ENCODE measurements at places on chromosomes 5 and 9.
A peak's percentile ranks its signal among the peaks of the same experiment; 100 is the strongest.

DNA sequence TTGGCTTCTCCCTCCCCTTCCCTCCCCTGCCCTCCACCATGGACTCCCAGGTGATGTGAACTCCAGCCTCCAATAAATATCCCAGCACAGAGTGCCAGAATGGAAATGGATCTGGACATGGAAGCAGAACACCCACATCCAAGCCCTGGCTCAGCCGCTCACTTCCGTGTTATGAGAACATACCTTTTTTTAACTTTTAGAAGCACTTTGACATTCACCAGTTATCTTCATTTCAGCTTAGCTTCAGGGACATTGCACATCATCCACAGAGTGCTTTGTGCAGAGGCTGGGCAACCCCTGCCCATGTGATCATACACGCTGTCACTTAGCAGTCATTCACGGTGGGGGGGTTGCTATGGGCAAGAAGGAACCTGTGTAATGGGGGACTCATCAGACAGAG lies 9.1 kb downstream of the AFAP1L1 start:
- no peak for DNase-seq

DNA sequence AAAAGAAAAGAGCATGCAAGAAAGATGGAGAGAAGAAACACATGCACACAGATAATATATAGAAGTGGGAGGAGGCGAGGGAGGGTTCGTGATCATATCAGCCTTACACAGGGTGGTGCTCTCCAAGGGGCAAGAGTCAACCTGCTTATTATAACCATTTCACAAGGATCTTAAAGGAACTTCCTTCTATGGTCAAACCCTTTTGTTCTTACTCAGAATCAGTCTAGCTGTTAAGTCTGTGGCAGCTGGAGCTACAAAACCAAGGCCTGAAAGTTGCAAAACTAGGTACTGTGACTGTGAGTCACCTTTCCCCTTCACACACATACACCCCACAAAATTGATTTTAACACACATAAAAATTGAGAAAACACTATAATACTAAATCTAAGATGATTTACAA lies 18.5 kb upstream of the ERMP1 start:
- no peak for DNase-seq

DNA sequence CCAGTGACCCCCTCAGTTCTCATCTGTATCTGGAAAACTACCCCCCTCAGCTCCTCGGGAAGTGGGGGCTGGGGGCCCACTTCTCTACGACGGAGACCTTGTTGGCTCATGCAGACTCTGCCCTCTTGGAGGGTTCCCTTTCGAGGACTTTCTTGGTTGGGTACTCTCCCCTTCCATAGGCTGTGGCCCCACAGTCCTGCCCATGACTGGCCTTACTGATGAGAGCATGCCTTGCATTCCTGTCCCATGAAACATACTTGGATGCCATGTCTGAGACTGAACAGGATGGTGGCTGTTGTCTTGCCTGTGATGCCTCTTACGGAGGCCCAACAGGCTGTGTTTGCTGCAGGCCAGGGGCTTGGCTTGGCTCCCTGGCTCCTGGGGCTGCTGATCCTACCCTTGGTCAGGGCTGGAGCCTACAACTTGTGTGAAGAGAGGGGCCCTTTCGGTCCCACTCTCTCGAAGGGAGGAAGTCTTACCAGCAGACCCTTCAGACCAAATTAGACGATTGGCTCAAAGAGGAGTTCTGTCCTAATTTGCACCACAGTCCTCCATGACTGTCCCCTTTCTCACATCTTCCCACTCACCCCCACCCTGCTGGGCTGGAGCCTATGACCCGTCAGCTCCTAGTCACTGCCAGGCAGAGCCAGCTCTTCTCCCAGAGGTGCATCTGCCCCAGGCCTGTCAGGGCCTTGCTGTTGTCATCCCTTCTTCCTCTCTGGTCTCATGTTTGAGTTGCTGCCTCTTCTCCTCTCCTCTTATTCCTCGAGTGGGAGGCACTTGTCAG lies 109.9 kb downstream of the CACNA1B start:
- DNase-seq, result no peak

GRCh38 chr5:20351849-20352248 lies 363.8 kb upstream of the CDH18 start:
- DNase-seq, result no peak

- no peak for DNase-seq
Measured at GRCh38 chr9:15295761-15296405, 11.1 kb downstream of the TTC39B start.

- no peak for DNase-seq
Measured at GRCh38 chr5:101306391-101307137, 403.5 kb upstream of the ST8SIA4 start.

DNA sequence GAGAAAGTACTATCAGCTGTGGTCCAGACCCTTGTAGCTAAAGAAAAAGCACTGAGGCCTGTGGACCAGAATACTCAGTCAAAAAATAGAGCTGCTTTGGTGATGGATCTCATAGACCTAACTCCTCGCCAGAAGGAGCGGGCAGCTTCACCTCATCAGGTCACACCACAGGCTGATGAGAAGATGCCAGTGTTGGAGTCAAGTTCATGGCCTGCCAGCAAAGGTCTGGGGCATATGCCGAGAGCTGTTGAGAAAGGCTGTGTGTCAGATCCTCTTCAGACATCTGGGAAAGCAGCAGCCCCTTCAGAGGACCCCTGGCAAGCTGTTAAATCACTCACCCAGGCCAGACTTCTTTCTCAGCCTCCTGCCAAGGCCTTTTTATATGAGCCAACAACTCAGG lies 8.9 kb downstream of the RAB24 start:
- DNase-seq, result no peak

DNA sequence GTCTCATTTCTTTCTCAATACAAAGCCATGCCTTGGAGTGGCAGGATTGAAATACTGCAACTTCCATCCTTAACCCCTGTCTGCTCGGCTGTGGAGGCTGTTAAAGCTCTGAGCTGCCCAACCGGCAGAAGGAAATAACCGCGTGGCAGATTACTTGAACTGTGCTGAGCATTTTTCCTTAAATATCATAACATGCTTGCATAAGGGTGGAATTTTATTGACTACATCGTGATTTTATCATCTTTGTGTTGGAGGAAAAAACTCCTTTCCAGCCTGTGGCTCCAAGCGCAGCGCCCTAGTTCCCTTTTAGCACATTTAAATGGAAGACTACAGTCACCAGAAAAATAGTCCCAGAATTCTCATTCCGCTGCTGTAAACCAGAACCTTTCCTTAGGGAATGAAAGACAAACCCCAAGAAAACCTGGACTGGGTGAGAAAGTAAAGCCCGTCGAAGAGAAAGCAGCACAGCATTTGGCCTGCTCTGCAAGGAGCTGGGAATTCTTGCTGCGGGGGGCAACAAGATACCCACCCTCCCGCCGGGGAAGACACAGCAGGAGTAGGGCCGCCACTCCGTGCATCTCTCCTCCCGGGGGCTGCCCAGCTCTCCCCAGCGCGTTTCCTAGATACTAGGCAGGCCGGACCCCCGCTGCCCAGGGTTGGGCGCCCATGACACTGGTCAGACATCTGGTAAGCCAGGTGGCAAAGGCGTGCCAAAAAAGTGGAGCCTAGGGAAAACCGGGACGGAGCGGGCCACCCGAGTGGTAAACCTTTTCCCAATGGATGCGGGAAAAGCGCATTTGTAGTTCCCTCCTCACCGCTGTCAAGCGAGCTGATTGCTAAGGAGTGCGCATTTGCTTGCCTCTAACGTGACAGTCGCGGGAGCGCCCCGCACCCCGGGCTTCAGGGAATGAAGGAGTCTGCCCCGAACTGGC lies 1.3 kb downstream of the SHC3 start:
- no peak for DNase-seq

- DNase-seq, result no peak
Measured at GRCh38 chr5:173042763-173043107, 13.4 kb upstream of the CREBRF start.

DNA sequence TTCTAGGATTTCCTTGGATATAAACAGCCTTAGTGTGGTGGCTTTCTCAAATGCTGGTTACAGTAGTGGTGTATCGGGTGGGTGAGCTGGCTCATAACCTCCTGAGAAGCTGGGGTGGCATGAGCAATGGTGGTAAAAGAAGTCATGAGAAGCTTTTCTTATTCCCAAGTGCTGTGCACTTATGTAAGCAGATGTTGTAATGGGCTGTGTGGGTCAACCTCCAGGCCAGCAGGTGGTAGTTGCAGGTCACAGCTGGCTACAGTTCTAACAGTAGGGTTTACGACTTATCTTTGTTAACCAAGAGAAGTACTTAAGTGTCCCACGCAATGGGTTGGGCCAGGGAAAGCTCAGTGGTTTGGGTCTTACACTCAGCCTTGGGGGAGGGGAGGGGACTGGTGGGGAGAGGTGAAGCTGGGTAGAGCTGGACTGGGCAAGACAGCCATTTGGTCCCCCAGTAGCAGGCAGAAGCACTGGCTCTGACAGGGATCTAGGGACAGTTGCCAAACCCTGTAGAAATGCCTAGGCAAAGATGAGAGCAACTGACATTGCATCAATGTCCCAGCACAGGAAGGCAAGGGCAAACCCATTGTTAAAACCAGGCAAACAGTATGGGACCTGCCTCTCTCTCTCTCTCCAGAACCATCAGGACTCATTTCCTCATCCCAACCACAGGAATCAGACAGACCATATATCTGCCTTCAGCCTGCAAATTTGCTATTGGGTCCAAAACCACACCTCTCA lies 76.8 kb downstream of the RNF130 start:
- no peak for DNase-seq

DNA sequence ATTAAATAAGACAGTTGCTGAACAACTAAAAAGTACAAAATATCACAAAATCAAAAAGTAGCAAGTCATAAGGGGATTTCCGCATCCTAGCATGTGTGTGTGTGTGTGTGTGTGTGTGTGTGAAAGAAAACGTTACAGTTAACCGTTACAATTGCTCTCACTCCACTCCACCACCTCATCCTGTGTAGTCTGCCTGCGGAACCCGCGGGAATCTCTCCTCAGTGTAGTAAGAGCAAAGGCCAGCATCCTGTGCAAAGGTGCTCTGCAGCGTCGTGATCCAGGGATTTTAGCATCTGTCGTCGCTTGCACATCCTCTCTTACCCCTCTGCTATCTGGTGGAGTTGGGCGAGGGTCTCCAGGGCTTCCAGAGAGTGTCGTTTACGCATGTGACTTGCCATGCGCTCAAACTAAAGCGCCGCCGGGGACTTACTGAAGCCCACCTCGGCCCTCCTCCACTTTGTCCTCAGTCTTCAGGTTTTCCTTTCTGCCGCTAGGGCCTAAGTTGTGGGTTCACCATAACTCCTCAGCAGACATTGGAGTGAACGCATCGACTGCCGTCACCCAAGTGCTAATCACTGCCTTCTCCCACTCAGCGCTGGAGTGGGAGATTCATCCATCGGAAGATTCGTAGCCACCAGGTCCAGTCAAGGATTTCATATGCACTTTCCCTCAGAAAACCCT lies 3.9 kb downstream of the CDKN2B start:
- no peak for DNase-seq

- DNase-seq, result no peak
Measured at GRCh38 chr5:168413062-168413461, 73.2 kb upstream of the RARS1 start.

- DNase-seq, result no peak
Measured at GRCh38 chr9:134419684-134420076, 93.4 kb downstream of the RXRA start.

GRCh38 chr5:3600106-3601060 lies 4.8 kb downstream of the IRX1 start:
- no peak for DNase-seq

- no peak for DNase-seq
Measured at GRCh38 chr5:155025895-155026294, 12.3 kb downstream of the KIF4B start.

DNA sequence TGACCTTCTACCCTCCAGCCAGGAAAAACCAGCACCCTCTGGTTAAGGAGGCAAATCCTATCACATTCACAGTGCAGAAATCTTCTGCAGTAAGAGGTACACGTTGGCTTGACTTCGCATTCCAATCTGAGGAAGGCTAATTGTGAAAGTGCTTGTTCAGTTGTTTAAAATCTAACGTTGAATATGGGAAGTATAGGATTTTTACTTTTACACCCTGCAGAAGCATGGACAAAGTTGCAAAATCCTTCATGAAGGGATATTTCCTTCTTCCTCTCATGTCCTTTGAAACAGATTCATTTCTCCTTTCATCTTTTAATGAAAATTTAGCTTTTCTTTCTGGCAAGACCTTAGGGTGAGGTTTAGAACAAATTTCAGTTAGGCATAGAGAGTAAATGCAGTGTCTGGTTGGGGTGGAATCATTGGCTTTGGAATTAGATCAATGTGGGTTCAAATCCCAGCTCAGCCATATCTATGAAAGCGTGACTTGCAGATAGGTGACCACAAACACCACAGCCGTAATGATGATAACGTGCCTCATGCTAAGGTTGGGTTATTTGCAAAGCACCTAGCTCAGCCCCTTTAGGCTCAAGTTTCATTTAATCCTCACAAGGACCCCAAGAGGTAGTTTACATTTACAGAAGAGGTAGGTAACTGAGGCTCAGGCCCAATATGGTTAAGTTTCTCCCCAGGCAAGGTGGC lies 42.2 kb upstream of the C5orf58 start:
- DNase-seq, result no peak

DNA sequence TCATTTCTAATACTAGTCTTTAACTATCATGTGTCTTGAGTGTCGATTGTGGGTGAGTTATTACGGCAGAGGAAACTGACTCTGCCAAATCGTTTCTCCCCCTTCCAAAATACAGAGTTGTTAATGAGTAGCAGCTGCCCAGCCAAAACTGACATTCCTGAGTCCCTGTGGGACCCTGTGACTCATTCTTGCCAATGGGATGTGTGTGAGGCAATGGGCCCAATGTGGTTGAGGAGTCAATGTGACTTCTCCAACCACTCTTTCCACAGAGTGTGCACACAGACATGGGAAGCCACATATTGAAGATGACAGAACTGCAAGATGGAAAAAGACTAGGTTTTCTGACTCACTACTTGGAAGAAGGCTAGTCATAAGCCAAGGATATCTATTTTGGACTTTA lies 434.7 kb downstream of the DTWD2 start:
- peak; percentile 90 for DNase-seq

DNA sequence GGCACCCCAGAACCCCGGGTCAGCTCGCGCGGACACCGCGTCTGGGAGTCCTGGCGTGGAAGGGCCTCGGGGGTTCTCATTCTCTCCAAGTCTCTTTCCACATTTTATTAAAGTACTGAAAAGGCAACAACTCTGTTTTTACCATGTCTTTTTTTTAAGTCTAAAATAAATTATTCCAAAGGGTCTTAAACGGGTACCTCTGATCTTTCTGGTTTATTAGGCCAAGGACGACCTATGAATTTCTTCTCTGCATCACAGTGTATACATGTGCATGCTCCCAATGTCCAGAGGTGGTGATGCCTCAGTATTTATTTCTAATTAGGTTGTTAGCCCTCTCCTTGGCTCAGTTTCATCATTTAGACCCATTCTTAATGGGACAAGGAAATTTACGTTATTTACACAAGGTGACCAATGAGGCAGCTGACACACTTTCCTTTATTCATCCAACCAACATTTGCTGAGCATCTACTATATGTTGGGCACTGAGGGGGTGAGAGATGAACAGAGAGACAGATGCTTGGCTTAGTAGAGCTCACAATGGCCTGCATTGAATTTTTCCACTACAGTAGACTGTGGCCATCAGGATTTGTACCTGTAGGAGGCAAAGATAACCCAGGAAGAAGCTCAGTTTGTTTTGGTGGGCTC lies 7.6 kb upstream of the OTP start:
- DNase-seq, result no peak

- no peak for DNase-seq
Measured at GRCh38 chr5:124858612-124859011, 112.2 kb upstream of the ZNF608 start.

- no peak for DNase-seq
Measured at GRCh38 chr5:16791904-16792597, 144.0 kb downstream of the MYO10 start.

- no peak for DNase-seq
Measured at GRCh38 chr5:40983781-40984180, 74.5 kb downstream of the C7 start.

GRCh38 chr5:176870110-176870591 lies 29.0 kb downstream of the HK3 start:
- no peak for DNase-seq
